ENCODE measurements at places on chromosomes 12 and 14.

GRCh38 chr12:108313606-108314351 is 25.3 kb downstream of the CMKLR1 start:
- no peak for ATAC-seq

- no peak for ATAC-seq
Observed at GRCh38 chr12:25327321-25327720, 76.6 kb upstream of the KRAS start.

- ATAC-seq: no peak
Observed at GRCh38 chr14:105879867-105880561, 353.6 kb downstream of the TMEM121 start.

DNA sequence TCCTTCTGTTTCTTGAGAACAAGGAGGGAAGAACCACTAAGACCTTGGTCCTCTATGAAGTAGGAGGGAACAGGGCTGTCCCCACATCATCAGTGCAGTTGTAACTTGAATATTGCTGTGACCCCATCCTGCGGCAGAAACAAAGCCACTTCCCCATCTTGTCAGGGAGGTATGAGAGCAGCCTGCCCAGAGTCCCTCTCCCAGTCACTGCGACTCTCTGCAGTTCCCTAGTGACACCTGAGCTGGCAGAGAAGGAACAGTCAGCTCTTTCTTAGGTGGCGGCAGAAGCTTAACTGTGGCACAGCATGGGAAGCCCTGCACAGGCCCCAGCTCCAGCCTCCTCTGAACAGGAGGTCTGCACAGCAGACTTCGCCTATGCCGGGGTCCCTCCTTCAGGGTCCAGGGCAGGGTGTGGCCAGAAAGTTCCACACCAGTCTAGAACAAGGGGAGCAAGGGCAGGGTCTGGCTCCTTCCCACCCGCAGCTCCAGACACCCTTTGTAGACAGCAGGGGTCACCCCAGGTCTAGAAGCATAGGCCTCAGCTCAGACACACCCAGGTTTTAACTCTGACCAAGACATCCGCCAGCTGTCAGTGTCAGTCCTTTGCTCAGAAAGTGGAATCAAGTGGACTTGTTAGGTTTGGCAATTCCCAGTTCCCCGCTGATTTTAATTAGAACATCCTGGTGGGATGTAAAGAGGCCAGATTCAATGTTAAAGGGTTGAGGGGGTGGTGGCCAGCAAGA is 36.8 kb downstream of the DEGS2 start:
- ATAC-seq: no peak

GRCh38 chr12:31961137-31961536 is 1.9 kb downstream of the RESF1 start:
- no peak for ATAC-seq

- no peak for ATAC-seq
Observed at GRCh38 chr12:104632724-104633201, 176.0 kb downstream of the CHST11 start.
